ENCODE measurements at places on chromosomes 4 and X.

- no peak for DNase-seq
These were observed 18.8 kb downstream of the MSANTD1 start for GRCh38 chr4:3267576-3268394.

GRCh38 chrX:23729214-23729613, 13.9 kb downstream of the ACOT9 start:
- DNase-seq, result no peak

DNA sequence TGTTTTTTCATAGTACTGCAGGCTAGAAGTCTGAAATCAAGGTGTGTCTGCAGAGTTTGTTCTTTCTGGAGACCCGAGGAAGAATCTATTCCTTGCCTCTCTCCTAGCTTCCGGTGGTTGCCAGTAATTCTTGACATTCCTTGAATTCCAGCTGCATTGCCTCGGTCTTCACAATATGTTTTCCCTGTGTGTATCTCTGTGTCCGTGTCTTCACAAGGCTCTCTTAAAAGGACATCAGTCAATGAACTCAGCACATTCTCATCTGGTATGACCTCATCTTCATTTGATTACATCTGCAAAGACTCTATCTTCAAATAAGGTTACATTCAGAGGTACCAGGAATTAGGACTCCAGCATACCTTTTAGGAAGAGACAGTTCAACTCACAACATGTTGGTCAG, 163.4 kb downstream of the BANK1 start:
- no peak for DNase-seq

DNA sequence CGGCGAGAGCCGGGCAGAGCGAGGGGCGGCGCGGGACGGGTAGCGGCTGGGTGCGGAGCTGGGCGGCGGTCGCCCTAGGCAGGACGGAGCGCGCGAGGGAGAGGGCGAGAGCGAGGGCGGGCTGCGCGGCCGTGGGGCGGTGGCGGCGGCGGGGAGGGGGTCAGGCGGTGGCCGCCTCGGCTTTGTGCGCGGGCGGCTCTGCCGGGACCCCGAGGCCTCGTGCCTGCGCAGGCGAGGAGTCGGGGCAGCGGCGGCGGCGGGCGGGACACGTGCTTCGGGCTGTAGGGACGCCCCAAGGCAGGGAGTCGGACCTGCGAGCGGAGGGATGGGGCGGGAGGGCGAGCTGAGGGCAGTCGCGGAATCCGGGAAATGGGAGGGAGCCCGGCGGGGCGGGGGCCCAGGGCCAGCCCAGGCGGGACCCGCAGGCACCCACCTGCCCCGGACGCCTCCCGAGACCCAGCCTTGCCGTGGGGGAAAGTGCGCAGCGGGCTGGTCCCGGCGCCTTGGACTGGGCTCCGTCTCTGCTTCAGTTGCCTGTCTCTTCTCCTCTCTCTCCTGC, 465 bp downstream of the BMPR1B start:
- no peak for DNase-seq

- DNase-seq, result no peak
These were observed 256.1 kb upstream of the ITM2A start for GRCh38 chrX:79623098-79623762.

- no peak for DNase-seq
These were observed 830 bp upstream of the SHROOM2 start for GRCh38 chrX:9785254-9785943.

GRCh38 chrX:57227691-57228090, 58.8 kb upstream of the FAAH2 start:
- DNase-seq, result no peak

Data from left lung (tissue), 14 donors.